Midbrain (tissue), 1 donor: ENCODE measurements at places on chromosomes 5 and 9.

- no peak for DNase-seq
Measured at GRCh38 chr9:23556459-23556858, 269.6 kb downstream of the ELAVL2 start.

DNA sequence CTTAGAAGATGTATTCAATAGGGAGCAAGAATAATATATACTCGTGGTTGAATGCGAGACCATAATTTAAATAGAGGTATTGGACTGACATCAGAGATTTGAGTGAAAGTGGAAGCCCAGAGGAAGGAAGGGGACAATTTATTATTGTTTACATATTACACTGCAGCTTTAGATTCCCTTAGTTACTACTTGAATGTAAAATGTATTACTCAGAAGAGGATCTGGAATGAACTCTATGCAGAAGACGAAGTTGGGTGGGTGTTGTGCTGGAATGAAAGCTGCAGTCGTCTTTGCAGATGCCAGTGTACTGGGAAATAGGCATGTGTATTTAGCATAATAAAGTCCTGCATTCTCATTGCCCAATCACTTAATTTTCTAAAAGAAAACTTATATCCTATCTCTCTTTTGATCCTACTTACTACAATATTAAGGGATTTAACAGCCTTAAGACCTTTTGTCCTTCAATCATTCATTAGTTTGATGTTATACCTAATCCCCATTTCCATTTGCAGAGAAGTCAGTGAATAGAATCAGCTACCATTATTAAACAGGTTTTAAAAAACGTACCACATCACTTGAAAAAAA lies 570.7 kb upstream of the WWC1 start:
- DNase-seq, result no peak

DNA sequence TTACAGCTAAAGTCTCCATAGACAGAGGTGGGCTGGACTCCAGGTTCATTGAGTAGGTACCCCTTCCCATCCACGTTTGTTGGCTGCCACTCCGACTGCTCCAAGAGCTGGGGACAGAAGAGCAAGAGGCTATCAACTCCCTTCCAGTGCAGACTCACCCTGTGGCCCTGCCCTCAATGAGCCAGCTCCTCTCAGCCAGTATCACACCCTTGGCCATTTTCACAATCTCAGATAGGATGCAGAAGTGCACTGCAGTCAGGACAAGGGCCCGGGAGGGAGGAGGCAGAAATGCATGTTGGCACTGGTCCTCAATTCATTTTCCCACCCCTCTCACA lies 6.2 kb downstream of the IRF1 start:
- DNase-seq, result no peak

DNA sequence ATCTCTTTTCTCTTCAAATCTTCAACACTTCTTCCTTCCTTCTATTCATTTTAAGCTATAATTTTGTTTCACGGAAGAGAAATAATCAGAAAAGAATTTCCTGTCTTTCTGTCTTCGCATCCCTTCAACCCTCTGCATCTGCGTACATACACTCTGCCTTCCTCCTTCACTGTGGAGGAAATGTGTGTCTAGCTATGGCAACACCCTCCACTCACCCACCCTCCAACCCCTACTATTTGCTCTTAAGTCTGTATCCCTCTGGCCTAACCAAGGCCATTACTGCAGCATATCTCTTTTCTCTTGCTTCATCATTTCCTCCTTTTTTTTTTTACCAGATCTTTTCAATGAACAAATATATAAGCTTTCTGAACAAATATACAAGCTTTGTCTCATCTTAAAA lies 105.7 kb upstream of the NUDT12 start:
- DNase-seq, result no peak

- no peak for DNase-seq
Measured at GRCh38 chr5:36854402-36855140, 22.0 kb upstream of the NIPBL start.

- DNase-seq, result no peak
Measured at GRCh38 chr9:133960568-133961129, 31.5 kb downstream of the VAV2 start.

- no peak for DNase-seq
Measured at GRCh38 chr5:178221282-178221681, 11.3 kb downstream of the PHYKPL start.

DNA sequence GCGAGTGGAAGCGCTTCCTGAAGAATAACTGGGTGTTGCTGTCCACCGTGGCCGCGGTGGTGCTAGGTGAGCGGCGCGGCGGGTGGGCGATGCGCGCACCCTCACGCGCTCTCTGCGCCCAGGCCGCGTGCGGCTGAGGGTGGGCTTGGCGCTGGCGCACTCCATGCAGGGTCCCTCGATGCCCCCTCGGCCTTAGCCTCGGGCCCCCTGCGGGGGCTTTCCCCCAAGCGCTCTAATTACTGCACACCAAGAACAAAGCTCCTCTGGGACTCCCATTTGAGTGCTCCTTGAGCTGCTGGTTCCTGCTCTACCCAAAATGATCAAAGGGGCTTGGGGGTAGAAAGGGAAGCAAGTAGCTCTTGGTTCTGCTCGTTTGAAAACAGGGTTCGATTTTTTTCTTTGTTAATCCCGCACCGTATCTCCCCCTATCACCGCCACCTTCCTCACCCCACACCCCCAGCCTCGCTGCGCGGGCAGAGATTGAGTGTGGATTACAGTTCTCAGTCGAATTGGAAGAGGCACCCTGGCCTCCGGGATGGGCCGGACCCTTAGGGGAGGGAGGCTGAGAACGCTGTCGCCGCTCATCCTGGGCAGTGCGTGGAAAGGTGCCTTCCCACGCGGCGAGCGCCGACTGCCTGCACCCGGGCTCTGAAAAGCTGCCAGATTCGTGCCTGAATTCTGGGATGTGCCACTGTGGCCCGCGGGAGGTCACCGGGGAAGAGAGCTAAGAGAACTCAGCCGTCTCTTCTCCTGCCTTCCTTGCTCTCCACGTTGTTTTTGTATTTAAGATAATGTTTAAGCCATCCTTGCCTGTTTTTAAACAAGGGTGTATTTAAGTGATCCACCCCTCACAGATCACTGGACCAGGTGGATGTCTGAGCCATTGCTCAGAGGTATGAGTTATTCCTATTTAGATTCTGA lies 697 bp downstream of the SLC1A1 start:
- no peak for DNase-seq
